Effector memory CD8-positive, alpha-beta T cell (primary cell): ENCODE measurements at places on chromosomes 6 and 20.
A peak's percentile ranks its signal among the peaks of the same experiment; 100 is the strongest.

GRCh38 chr6:161135695-161136591, 137.9 kb downstream of the AGPAT4 start:
- DNase-seq: no peak

GRCh38 chr6:140026546-140026945, 652.1 kb upstream of the CITED2 start:
- no peak for DNase-seq

DNA sequence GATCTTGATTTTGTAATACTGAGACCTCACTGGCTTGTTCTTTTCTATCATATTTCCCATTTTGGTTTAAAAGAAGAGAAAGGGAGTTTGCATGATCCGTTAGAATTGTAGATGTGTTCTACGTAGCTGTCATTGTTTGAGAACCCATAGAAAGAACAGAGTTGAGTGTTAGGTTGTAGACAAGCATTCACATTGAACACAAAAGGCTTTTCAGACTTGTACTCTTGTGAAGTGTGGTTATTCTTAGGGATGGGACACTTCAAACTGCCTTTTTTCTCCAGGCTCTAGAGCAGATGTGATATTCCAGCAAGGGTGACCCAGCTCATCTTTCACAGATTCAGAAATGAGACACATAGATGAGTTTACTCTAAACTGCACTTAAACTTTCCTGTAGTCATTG, 19.9 kb downstream of the FOXO3 start:
- DNase-seq: no peak

DNA sequence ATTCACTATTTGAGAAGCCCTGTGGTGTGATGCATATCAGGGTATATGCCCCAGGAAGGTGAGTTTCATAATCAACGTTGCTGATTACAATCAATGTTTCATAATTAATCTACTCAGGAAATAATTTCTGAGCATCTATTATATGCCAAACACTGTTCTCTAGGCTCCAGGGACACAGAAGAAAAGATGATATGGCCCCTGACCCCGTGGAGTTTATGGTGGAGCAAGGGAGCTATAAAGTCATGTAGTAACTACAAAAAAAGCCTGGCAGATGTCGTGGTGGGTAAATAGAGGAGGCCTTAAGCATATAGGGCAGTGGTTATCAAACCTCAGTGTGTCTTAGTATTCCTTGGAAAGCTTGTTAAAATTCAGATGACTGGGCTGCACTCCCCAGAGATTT, 40.1 kb upstream of the BCAS1 start:
- no peak for DNase-seq

- DNase-seq: no peak
Observed at GRCh38 chr20:49614338-49615050, 46.6 kb upstream of the PTGIS start.

DNA sequence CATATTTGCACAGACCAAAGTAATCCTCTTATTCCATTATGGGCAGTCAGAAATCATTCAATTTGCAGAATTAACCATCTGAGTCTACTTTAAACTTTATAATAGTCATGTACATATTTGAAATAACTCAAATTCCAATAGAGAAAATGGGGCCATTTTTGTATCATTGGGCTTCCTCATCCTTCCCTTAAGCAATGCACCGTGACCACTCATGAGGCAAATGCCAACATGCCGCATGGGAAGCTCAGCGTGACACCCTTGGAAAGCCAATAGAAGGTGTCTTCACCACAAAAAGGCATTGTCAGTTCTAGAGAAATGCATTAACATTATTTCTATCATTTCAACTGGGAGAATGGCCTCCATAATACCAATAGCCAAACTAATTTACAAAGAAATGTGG, 38.5 kb downstream of the SIM1 start:
- DNase-seq: no peak

DNA sequence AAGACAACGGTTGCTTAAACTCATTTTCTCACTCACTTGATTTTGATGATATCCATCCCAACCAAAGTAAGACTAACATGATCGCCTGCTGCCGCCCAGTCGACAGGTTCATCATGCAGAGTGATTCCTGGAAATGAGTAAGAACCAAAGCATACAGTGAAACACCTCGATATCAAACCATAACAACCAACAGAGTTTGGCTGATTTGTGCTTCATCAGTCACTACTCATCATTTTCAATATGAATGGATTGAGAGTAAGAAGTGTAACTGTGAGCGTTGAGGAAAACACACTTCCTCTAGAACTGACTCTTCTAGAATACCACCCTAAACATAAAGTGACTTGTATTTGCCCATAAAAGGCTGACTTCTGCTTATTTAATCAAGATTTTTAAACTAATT, 29.2 kb upstream of the ALDH8A1 start:
- no peak for DNase-seq

- no peak for DNase-seq
Observed at GRCh38 chr6:42530296-42530695, 33.5 kb upstream of the UBR2 start.

- DNase-seq: no peak
Observed at GRCh38 chr20:50517817-50518154, 7.6 kb downstream of the PTPN1 start.

DNA sequence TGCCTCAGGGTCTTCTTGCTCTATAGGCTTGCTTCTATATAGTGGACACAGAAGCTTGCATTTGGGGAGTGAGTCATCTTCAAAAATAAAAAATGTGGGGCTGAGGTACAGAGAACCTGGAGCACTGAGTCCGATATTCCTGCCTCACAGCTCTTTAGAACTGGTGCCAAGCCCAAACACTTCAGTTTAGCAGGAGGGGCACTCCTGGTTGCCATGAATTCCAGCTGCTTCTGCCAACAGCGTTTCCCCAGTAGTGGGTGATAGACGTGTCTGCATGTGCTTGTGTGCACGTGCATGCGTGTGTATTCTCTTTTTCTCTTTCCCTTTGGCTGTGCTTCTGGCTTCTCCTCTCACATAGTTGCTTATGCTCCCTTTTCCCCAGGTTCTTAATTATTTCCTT, 11.9 kb downstream of the DNPH1 start:
- no peak for DNase-seq

GRCh38 chr20:20130399-20130798, 78.1 kb downstream of the CFAP61 start:
- no peak for DNase-seq

GRCh38 chr6:79713701-79714322, 82.7 kb downstream of the SH3BGRL2 start:
- DNase-seq: peak; percentile 24

GRCh38 chr20:3121271-3121911, 36.9 kb upstream of the AVP start:
- no peak for DNase-seq

- DNase-seq: peak; percentile 35
Observed at GRCh38 chr6:209432-210103, 82.7 kb upstream of the DUSP22 start.

DNA sequence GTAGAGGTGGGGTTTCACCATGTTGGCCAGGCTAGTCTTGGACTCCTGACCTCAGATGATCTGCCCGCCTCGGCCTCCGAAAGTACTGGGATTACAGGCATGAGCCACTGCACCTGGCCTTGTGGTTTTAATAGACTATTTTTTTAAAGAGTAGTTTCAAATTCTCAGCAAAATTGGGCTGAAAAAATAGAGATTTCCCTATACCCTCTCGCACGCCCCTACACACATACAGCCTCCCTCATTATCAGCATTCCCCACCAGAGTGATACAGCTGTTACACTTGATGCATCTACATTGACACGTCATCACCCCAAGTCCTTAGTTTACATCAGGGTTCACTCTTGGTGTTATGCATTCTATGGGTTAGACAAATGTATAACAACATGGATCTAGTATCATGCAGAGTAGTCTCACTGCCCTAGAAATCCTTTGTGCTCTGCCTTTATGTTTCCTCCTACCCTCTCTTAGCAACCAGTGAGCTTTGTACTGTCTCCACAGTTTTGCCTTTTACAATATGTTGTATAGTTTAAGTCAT, 103.6 kb downstream of the CDYL start:
- no peak for DNase-seq

GRCh38 chr20:56259948-56260347, 11.4 kb downstream of the MC3R start:
- no peak for DNase-seq

DNA sequence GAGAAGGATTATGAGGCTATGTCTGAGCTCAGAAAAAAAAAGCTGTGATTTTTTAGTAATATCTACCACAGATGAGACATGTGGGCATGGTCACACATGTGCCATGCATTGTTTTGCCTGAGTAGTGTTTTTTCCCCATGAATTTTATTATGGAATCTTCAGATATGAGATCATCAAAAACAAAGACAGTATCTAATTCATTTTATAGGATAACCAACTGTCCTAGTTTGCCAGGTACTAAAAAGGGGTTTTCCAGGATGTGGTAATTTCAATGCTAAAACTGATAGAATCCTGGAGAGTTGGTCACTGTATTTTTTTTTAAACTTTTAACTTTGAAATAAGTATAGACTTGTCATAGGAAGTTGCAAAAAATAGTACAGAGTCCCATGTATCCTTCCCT, 127.4 kb upstream of the MAP3K7 start:
- no peak for DNase-seq

- no peak for DNase-seq
Observed at GRCh38 chr6:162866656-162867055, 138.9 kb downstream of the PACRG start.

DNA sequence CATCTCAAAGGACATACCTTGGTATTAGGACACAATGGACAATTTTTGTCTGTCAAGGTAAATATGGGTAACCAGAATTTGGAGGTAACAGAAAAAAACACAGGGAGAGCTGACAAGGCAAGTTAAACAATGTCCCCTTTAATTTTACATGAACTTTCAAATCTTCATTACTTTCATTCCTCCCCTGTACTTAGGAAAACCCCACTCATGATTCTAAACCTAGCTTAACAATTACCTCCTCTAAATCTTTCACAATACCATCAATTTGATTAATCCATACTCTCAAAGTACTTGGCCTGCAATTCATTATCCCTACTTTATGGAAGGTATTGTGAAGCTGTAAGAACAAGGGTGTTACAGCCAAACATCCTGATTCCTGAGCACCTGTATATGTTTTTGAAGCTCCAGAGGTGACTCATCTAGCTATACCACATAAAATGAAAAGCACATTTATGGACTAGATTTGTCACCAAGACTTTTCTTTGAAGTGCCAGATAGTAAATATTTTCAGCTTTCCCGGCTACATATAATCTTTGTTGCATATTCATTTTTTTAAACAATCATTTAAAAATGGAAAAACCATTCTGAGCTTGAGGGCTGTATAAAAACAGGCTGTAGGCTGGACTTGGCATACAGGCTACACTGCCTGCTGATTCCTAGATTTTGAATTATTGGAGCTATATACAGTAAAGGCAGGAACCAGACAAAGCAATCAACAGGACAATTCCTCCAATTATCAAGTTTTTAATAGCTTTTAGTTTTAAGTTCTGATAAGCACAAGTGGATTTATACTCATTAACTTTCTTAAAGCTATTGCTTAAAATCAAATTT, 22.9 kb downstream of the DEK start:
- DNase-seq: no peak

DNA sequence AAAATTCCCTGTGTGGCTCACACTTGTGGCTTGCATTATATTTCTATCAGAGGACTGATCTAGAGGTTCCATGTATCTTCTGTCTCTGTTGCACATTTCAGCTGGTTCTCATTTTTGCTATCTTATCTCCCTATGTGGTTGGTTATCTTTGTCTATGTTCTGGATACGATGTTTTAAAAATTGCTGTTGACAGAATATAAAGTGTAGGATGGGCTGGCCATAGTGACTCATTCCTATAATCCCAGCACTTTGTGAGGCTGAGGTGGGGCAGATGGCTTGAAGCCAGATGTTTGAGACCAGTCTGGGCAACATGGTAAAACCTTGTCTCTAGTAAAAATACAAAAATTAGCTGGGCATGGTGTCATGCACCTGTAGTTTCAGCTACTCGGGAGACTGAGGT, 9.9 kb upstream of the ULBP3 start:
- DNase-seq: no peak

DNA sequence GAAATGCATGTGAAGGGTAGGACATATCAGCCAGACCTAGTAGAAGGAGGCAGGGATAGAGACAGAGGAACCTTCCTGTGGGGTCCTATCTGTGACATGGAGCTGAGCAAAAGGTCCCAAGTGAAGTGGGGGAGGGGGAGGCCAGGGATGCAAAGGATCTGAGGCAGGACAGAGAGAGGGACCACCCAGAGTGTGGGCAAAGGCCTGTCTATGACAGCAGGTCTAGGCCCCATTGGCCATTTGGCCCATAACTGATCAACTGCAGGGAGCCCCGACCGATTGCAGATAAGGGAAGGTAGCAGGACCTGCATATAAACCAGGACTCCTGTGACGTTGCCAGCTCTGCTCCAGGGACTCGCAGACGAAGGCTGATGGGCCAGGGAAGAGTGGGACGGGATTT, 49.6 kb upstream of the SYNDIG1 start:
- no peak for DNase-seq

DNA sequence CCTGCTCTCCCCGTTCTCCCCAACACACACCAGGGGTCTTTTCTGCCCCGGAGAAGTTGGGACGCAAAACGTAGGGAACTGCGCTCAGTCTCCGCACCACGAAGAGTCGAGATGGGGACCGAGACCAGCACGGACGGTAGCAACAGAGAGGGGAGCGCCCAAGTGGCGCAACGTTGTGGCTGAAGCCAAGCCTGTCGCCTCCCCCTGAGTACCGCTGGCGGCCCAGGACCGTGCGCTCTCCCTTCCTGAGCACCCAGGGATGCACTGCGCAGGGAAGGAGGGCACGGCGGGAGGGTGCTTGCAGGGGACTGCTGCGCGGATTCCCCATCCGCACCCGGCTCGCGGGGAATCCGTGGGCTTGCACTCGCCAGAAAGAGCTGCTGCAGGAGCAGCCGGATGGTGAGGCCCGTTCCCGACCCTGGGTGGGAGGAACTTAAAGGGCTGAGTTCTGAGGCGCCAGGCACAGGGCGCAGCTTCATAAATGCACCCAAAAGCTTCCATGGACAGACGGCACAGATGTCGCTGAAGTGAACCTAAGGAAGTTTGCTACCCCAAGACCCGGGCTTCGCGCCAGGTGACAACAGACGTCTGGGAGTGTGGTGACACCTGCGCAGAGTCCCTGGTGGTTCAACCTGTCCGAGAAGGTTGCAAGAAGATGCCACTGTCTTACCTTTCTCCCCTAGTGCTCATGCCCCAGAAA, 178.7 kb downstream of the TBXT start:
- DNase-seq: no peak

- no peak for DNase-seq
Observed at GRCh38 chr6:38755874-38756273, 40.8 kb downstream of the DNAH8 start.

DNA sequence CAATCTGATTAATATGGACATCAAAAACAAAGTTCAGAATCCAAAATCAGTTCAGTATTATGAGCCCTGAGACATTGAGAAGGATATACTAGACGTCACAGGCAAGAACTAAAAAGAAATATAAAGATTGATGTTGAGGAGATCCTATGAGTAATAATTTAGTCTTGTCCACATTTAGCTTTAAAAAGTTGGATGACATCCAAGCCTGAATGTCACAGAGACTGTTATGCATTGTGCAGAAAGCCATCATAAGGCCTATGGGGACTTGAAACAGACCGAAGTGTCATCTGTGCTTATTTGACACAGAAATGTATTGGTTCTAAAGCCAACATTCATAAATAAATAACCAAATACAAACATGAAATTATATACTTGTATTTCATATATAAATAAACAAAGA, 581.8 kb upstream of the MMS22L start:
- no peak for DNase-seq
